ENCODE measurements at places on chromosomes 12 and 14.
A peak's percentile ranks its signal among the peaks of the same experiment; 100 is the strongest.

GRCh38 chr14:100679707-100680438 is 46.8 kb upstream of the DLK1 start:
- DNase-seq = no peak

DNA sequence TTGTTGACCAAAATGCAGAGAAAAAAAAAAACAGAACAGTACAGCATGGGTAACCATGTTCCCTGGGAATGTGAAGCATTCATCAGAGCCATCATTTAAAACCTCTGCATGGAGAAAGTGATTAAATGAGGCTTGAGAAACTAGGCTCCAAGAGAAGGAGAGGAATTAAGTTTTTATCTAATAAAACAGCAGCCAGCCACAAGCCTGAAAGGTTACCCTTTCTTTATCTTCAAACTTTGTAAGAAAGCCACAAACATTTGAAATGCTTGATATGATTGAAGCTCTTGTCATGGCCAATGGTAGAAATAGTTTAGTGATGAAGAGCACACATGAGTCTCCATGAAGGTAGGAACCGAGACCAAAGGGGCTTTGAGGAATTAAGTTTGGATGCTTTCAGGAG is 144.9 kb upstream of the SYT1 start:
- no peak for DNase-seq

DNA sequence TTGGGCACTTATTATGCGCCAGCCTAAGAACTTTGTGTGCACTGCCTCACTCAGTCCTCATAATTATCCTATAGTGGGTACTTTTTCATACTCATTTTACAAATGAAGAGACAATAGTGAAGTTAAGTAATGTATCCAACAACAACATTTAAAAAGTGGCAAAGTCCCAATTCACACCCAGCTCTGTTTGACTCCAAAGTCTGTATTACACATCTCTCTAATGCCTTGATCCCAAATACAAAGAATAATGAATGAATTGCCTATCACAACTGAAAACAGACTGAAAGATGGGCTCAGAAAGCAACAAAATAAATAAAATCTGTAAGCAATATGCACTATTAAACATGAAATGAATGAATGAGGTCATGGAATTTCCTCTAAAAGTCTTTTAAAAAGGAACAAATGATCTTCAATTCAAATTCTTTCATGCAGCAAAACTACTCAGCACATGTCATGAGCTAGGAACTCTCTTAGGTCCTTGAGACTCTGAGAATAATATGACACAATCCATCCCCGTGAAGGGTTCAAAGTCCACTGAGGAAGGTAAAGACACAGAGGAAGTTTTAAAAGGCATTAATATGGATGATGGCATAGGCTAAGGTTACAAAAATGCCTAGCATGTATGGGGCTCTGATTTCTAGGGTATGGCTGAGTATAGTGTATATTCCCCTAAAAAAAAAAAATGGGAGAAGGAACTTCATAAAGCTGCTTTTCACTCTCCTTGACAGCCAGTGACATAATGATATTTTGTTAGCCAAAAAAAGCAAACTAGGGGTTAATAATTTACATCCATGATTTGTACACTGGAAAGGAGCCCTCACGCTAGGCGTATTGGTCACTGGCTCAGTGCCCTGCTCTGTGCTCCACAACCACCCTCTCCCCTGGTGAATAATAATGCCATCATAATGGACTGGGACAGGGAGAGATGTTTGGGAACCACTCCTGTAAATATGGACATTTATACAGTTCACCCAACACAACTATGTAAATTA is 103.4 kb downstream of the SLC2A13 start:
- no peak for DNase-seq

GRCh38 chr12:91397866-91398532 is 215.4 kb upstream of the DCN start:
- DNase-seq = no peak

DNA sequence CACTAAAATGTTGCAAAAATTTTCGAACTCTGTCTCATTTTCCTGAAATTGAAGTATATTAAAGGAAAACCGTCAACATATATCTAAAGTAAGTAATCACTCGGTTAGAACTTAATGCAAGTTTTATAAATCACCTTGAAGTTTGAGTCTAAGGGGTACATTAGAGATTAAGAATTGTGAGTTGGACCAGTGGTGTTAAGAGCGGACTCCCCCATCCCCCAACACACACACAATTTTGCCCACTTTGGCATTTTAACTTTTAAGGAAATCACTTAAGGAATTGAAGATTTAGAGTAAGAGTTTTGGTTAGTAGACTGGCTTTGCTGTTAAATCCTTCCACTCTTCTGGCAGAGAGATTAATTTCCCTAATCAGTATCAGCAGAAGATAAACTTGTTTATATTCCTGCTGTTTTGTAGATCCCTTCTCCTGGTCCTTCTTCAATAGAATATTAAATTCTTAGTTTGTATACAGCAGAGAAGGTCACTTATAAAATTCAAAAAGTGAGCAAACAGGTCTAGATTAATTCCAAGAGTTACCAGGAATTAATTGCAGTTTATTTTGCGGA is 1.5 kb downstream of the HIF1A start:
- no peak for DNase-seq

DNA sequence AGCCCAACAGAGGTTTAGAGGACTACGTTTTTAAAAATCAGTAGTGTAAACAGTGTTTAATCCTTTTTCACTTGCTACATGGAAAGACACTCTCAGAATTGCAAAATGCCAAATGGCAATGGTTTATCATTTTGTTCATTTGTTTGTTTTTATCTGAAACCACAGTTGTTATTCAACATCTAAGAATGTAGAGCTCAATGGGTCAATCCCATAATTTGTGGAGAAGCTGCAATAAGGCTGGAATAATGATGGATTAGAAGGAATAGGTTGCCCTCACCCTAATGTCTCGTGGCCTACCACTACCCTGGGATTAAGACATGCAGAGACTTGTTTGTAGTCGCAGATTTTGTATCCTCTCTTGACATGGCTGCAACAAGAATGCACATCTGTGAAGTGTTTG is 115.7 kb downstream of the LLPH start:
- no peak for DNase-seq

GRCh38 chr12:2475984-2476383 is 318.8 kb upstream of the FKBP4 start:
- DNase-seq = no peak

DNA sequence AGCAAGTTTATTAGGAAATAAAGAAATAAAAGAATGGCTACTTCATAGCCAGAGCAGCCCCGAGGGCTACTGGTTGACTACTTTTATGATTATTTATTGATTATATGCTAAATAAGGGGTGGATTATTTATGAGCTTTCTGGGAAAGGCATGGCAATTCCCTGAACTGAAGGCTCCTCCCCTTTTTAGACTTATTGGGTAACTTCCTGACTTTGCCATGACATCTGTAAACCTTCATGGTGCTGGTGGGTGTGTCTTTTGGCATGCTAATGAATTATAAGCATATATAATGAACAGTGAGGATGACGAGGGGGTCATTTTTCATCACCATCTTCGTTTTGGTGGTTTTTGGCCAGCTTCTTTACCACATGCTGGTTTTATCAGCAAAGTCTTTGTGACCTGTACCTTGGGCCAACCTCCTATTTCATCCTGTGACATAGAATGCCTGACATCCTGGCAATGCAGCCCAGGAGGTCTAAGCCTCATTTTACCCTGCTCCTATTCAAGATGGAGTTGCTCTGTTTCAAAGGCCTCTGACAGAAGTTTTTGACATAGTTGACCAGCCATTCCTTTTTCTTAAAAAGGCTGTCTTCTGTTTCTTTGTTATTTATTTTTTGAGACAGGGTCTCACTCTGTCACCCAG is 11.1 kb upstream of the PTGES3 start:
- DNase-seq = no peak

GRCh38 chr14:83251402-83251801 is 1717.7 kb upstream of the SEL1L start:
- DNase-seq = no peak

- DNase-seq = no peak
Observed at GRCh38 chr12:48536602-48537001, 11.2 kb downstream of the OR8S1 start.

DNA sequence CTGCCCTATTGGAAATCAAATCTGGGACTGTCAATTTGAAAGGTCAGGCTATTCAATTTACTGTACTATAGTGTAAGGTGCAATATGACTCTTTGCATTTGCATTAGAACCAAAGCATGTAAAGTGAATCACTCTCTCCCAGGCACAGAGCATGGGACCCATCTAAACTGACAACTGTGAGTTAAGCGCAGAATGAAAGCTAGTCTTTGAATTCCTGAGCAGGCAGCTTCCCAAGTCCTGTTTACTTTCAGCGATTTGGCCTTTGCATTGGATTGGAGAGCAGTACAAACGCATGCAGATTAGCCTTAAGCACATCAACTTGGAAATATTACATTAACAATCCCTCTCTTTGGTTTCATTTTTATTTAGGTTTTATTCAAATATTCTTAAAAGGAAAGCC is 74.6 kb downstream of the RERG start:
- no peak for DNase-seq

DNA sequence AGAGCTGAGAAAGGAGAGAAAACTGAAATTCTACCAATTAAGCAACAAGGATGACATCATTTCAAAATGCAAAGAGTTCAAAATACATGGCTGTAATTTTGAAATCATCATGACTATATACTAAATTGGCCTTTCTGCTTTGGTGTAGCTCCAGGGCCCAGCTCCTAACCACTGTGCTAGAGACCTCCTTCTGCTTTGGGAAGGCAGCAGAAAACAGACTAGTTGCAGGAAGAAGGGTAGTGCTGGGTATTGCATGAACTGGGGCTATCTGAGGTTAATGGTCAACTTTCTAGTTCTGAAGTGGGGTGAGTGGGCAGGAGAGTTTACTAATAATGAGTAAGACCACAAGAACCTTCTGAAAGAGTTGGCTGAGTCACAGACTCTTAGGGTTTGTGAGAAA is 66.2 kb downstream of the PTGER2 start:
- DNase-seq = no peak

- DNase-seq = no peak
Observed at GRCh38 chr12:54338698-54339296, 13.9 kb downstream of the COPZ1 start.

DNA sequence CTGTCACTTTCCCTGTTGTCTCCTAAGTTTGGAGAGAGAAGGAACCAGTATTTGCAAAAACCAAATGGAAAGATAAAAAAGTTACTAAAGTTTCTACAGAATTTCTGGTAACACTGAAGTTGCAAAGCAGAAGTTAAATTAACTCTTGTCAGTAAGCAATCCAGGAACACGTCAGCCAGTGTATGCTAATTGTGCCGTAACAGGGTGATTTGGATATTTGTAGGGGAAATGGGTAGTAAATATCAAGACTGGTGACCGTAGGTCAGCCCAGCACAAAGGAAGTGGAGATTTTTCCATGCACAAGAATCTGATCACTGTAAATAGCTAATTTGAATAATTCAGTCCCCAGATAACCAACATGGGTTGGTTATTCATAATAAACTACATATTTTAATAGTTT is 2.3 kb downstream of the CDKN1B start:
- DNase-seq = no peak

DNA sequence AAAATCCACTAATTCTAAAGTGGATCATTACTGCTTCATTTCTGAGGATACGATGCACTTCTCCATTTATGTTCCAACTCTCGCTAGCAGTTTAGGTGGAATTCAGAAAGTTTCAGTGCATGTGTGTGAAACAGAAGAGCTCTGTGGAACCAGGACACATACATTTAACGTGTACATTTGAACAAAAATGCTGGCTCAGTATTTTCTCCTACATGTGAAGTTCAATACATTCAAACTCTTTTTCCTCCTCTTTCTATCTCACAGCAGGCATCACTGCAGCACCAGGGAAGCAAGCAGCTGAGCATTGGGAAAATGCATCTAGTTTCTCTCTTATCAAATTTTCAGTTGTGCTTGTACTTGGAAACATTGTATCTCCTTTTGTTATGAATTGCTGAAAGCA is 169.4 kb upstream of the CNTN1 start:
- DNase-seq = no peak

DNA sequence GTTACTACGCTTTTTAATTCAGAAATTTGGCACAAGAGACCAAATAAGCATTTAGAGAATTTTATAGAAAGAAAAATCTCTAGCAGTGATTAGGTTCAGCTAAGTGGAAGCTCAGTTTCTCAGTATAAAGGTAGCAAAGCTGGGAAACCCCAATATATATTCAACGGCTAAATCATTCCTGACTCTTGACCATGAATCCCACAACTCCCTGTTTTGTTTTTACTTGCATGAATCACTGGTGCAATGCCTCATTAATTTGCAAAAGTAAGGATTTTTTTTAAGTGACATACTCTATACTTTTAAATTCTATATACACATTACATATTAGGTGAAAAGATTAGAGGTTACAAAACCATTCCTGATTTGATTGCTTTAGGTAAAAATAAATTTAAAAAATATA is 74.3 kb upstream of the PLEKHG7 start:
- no peak for DNase-seq

GRCh38 chr12:107134558-107134957 is 41.2 kb upstream of the CRY1 start:
- DNase-seq = peak; percentile 1

- no peak for DNase-seq
Observed at GRCh38 chr12:21940549-21941505, at the start of gene ABCC9. Gene ABCC9, minus strand, starts transcription at chr12:21941426. Its CDS starts 4,752 bp downstream, at chr12:21936674.

DNA sequence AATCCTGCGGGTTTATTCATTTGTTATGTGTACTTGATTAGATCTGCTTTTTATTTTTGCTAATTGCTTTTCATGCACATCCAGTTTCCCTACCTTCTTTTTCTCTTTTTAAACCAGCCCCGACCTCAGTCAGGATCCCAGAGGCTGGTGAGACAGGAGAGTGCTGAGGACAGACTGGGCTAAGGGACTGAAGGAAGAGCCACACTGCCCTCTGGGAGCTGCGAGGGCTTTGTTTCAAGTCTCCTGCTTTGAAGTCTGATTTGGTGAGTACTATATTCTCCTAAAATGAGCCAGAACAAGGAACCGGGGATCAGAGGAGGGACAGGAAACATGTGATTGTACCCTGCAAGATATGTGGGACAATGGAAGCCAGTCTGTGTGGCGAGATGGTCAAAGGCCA is 23.9 kb downstream of the PRICKLE1 start:
- DNase-seq = no peak

GRCh38 chr12:130977743-130978095 is 24.0 kb downstream of the ADGRD1 start:
- DNase-seq = no peak

DNA sequence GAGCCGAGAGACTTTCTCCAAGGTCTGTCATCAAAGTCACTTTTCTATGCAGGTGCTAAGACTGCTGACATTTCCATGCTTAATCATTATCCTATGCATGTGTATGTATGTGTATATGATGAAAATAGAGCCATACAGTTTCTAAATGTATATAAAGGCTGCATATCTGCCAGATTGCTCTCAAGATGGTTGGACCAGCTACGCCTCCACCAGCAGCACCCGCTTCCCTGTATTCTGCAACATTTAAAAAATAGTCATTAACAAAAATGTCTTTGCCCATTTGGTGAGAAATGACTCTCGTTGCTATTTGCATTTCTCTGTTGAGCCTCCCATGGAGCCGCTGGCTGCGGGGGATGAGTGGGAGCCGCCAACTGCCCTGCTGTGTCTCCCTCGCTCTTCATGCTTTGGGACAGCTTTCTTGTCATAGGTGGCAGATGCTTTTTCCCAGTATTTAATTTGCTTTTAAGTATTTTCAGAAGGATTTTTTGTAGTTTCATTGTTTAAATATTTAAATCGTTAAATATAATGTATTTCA is 54.7 kb downstream of the DYNC1H1 start:
- no peak for DNase-seq
